ENCODE measurements at places on chromosomes 11 and 22.
A peak's percentile ranks its signal among the peaks of the same experiment; 100 is the strongest.

- DNase-seq: no peak
These were observed 49.9 kb downstream of the SCUBE1 start for GRCh38 chr22:43293259-43293654.

DNA sequence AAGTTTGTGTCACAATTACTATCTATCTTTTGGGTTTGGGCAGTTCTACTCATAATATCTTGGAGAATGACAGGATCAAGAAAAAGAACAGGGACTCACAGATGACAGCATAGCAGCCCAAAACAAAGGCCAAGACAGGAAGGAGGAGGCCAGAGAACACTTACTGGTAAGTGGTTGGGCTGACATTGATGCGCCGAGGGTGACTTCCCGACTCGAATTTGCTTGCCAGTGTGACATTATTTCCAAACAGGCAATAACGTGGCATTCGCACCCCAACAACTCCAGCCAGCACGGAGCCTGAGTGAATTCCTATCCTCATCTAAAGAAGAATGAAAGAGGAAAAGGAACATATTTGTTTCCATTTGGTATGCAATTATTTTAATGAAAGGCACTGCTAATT, 309.9 kb downstream of the GUCY1A2 start:
- no peak for DNase-seq

DNA sequence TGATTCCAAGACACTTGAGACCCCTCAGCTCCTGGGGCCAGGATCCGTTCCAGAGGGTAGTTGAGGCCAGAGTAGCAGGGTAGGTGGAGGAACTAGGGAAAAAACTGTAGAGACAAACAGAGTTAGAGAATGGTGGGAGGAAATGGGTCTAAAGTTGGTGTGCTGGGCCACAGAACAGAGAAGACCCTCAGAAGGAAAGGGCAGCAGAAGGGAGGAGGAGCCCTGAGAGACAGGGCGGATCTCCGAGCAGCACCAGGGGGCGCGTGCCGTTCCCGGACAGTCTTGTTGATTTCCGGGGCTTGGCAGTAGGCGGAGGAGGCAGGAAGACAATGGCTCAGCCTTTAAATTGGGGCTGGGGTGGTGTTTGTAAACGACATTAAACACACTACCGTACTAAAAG, 2.4 kb upstream of the CECR2 start:
- DNase-seq: peak; percentile 25

DNA sequence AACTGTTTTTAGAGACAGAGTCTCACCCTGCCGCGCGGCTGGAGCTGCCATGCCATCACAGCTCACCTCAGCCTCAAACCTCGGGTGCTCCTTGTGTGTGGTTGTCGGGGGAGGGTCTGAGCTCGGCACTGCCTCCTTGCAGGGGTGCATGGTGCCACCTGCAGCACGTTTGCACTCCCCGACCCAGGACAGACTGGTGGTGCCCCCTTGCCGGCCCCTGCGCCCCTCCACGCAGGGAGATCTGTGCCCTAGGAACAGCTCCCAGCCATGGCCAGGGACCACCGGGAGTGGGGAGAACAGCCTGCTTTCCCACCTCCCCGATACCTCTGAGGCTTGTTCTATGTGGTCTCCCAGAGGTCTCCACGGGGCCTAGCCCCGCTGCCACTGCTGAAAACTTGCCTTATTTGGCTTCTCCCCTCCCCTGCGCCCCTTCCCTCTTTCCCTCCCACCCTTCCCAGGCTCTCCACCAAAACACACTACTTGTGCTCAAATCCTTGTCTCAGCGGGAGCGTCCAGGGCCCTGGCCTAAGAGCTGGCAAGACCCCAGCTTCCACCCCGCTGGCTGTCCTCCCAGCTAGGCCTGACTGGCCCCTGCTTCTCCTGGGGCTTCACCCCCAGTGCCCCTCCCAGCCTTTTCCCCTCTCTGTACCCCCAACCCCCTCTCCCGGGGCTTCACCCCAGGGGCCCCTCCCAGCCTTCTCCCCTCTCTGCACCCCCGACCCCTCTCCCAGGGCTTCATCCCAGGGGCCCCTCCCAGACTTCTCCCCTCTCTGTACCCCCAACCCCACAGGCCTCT, 13.4 kb upstream of the TPCN2 start:
- no peak for DNase-seq

GRCh38 chr11:78831571-78831970, 256.9 kb upstream of the NARS2 start:
- DNase-seq: no peak

GRCh38 chr11:104853276-104853675, 45.0 kb downstream of the CASP12 start:
- no peak for DNase-seq

DNA sequence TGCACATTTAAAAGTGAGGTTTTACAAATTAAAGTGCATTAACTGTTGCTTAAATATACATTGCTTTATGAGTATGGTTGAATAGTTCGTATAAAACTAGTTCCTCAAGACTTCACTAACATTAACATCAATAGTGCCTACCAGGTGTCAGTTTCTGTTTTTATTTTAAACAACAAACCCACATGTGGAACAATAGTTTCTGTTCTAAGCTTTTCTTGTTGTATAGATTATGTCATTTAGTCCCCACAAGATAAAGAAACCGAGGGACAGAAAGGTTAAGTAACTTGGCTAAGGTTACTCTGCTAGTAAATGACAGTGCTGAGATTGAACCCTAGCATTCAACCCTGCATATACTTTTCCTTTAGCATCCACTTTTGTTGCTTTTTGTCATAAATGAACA, 41.4 kb upstream of the ST14 start:
- DNase-seq: no peak

DNA sequence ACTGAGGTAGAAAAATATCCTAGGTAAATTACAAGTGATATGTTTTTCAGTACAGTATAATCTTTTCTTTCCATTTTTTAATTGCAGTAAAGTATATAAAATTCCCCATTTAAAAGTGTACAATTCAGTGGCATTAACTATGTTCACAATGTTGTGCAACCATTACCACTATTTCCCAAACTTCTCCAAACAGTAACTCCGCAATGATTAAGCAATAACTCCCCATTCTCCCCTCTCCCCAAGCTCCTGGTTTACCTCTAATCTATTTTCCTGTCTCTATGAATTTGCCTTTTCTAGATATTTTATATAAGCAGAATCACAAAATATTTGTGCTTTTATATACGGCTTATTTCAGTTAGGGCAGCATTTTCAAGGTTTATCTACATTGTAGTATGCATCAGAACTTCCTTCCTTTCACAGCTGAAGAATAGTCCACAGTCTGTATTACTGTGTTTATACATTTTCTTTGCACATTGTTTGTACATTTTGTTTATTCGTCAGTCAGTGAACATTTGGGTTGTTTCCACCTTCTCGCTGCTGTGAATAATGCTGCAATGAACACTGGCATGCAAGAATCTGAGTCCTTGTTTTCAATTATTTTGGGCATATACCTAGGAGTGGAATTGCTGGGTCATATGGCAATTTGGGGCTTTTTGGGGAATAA, 110.7 kb downstream of the RPL27A start:
- no peak for DNase-seq

GRCh38 chr11:95972060-95972459, 48.2 kb upstream of the MTMR2 start:
- DNase-seq: no peak

- DNase-seq: no peak
These were observed 32.1 kb downstream of the DAGLA start for GRCh38 chr11:61712314-61712713.

GRCh38 chr11:65541093-65541982, 16.5 kb downstream of the SCYL1 start:
- no peak for DNase-seq

- no peak for DNase-seq
These were observed 25.1 kb upstream of the GUCY1A2 start for GRCh38 chr11:107043242-107044006.
